Stimulated activated naive CD8-positive, alpha-beta T cell treated with anti-CD3 and anti-CD28 coated beads, Interleukin-15, amount 100 ng/mL, for 72 hours (primary cell): ENCODE measurements at places on chromosomes 3 and 15.

DNA sequence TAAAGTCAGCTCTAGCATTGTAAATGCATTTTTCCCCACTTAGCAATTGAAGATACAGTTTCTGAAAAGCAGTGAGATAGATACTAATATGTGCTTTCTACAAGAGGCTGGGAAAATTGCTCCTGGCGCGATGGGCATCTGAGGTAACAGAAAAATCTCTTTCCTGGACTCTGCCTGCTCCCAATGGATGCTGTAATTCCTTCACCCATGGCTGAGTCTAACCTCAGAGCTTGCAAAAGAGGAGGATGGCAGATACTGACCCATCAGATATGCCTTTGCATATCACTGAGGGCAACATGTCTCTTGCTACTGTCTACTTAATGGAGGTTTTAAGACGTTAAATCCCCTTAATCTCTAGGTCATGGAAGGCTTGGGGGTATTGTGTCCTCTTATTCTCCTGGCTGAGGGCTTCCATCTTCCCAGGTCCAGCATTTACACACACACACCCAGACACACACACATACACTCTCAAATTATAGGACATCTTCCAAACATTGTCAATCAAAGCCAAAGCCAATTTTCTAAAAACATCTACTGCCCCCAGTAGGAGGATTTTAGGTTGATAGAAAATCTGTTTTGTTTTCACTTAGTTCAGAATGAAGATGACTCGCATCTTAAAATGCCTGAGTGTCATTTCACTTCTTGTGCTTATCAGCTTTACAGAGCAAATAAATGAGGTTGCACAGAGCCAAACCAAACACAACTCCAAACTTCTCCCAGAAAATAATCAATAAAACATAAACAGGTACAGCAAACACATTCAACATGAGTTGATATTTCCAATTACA, 2.4 kb downstream of the TRPM1 start:
- no peak for DNase-seq

GRCh38 chr3:71172189-71172588, 411.3 kb downstream of the FOXP1 start:
- no peak for DNase-seq

- DNase-seq, result no peak
These were observed 75.4 kb upstream of the PLXNA1 start for GRCh38 chr3:126907557-126907956.

DNA sequence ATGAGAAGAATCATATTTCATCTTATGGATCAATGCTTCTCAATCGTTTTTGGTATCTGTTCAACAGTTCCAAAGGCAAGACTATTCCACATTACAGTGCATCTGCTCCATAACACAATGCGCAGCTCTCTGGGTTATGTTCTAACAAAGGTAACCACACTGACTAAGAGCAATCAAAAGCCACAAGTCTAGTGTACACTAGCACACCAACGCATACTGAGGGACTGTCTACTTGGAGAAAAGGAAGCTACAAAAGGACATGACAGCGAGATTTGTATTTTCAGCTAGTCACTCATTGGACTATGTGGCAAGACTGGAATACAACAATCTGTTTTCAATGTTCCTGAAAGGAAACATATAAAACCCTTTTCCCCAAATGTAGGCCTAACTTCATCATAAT, 35.8 kb downstream of the SETD2 start:
- no peak for DNase-seq

GRCh38 chr3:18424729-18425640, at the start of gene SATB1:
TSS of gene SATB1 (minus strand) at chr3:18425339. CDS start at chr3:18420967, 4,372 bp downstream.
- DNase-seq, result peak; percentile 64

DNA sequence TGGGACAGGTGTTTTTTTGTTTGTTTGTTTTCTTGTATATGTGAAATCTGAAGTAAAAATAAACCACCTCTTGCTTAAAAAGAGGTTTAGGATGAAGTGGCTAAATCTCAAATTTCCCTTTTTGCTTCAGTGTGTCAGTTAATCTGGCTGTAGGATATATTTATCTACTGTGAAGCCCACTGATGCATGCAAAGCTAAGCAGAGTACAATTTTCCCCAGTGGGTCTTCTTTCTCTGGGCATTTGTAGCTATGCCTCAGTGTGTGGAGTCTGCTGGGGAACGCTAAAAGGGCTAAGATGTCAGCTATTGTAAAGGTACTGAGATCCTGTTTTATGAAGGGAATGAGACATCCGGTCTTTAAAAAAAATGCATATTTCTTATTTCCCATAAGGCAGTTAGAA, 190.6 kb downstream of the TCF12 start:
- DNase-seq, result no peak

DNA sequence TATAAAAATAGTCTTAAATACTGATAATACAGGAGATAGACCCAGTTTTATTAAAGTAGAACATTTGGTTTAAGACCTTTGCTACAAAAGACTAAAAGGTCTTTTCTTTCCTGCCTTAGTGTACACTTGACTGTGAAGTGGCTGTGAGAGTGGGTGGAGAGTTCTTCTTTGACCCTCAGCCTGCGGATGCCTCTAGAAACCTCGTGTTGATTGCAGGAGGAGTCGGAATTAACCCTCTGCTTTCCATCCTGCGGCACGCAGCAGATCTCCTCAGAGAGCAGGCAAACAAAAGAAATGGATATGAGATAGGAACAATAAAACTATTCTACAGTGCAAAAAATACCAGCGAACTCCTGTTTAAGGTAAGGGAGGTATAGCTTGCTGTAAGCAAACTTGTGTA, 36.5 kb downstream of the OXNAD1 start:
- DNase-seq, result no peak

DNA sequence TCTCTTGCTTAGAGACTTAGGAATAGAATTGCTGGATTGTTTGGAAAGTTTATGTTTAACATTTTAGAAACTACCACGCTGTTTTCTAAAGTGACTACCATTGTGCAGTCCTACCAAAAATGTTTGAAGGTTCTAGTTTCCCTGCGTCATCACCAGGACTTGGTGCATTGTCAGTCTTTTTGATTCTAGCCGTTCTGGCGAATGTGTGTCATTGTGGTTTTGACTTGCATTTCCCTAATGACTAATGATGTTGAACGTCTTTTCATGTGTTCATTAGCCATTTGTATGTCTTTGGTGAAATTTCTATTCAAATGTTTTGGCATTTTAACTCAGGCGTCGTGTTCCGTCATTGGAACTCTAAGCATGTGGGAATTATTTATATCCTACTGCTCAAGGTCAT, 58.0 kb downstream of the CHD2 start:
- peak; percentile 63 for DNase-seq

DNA sequence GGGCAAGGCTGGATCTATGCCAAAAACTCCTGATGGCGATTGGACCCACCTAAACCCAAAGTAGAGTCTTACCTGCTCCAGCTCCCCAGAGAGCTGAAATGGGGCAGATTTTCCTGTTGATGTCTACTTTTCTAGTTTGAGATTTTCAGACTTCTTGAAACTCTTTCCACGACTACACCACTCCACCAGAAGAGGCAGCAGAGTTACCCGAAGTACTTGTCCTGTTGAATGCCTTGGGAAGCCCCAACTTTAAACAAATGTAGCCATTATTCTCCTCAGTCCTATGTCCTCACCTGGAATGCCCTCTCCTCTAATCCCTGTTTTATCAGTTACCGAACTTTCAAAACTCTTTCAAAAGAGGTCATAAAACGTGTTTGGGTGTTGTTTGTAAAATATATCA, 843.8 kb downstream of the VGLL3 start:
- no peak for DNase-seq
